ENCODE measurements at places on chromosomes 4 and X. TPM values are rescaled to one million over a fixed set of nuclear protein-coding genes. Genes with fewer than 3 reads are reported as not detected.

The GPR173 gene
- not detected for total RNA-seq

DNA sequence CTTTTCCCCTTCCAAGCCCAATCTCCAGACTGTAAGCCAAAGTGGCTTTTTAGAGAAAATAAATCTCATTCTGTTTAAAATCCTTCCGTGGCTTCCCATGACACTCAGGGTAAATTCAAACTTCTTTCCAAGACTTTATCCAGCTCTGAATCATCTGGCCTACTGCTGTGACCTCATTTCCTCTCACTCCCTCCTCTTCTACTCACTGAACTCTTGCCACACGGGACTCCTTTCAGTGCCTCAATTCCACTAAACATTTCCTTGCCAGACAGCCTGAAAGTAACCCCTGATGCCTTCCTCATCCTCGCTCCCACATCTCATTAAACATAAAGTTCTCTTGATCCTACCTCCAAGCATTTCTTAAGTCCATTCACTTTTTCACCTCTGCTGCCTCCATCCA, 27.8 kb upstream of the RNF128 start:
- DNase-seq = no peak

DNA sequence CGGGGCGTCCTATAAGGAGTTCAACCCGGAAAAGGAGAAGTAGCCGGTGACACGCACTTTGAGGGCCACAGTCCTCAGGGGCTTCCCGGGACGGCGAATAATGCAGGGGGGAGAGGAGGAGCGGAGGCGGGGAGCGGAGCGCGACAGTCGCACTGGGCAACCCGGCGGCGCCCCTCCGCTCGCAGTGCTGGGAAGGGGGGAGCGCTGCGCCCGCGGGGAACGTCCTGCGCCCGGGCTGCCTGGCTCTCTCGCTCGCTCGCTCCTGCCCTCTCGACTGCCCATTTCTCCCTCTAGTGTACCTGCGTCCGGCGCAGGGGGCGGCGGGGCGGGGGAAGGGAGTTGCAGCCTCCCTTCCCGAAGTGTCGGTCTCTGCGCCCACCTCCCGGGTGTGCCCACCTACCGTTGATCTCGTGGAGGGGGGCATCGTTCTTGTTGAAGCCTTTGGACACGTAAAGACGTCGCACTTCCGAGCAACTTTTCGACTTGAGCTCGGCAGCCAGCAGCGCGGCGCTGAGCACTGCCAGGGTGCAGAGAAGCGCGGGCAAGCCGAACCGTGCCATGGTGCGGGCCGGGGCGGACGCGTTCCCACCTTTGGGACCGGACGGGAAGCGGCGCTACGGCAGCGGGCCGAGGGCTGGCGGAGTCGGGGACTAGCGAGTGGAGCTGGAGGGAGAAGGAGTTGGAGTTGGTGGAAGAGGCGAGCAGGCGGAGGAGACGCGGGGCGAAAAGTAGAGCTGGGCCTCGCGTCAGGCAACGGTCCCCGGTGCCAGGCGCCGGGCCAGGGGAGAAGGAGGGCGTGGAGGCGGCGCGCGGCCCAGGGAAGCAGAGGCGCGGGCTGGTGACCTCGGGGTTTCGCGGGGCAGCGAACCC, 648 bp downstream of the GPC4 start:
- no peak for DNase-seq

- DNase-seq = no peak
Measured at GRCh38 chrX:13654116-13654515, 1.2 kb downstream of the TCEANC start.

The RRH gene
- total RNA-seq = 0.26 TPM

The PDLIM3 gene
- not detected for total RNA-seq
